IMR-90 (cell line): ENCODE measurements at places on chromosomes 3 and 15. TPM values are rescaled to one million over a fixed set of nuclear protein-coding genes. Genes with fewer than 3 reads are reported as not detected.

DNA sequence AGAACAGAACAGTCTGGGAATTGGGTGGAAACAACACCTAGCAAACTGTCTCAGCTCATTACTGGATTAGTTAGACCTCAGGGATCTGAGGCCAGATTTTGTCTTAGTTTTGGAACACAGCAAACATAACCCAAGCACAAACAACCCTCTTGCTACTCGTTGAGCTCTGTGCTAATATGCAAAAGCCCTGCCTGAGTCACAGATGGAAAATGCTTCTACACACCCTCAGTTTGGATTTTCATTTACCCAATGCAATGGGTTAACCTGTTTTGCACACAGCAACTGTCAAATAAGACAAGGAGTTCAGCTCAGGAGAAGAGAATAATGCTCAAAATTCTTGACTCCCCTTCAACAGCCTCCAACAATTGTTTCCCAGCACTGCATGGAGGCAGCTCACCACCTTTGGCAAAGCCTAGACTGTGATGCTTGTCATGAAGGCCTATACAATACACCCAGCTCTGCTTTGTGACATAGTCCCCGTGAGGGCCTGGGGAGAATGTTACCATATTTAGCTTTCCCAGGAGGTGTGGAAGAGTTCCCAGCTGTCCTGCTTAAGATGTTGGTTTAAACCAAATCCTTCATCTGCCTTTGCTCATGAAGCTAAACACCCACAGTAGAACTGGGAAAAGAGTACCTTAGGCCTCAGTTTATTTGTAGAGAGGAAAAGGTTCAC is 68.9 kb upstream of the MNS1 start:
- H3K27me3 ChIP-seq, result peaks cover 26% of the 10 kb centered on the region
- H3K36me3 ChIP-seq, result no peaks in the 10 kb centered on the region
- DNase-seq, result no peak
- H3K27ac ChIP-seq, result no peak overlapping the region
- no peak overlapping the region for H3K4me3 ChIP-seq
- H3K4me1 ChIP-seq, result no peaks in the 10 kb centered on the region

DNA sequence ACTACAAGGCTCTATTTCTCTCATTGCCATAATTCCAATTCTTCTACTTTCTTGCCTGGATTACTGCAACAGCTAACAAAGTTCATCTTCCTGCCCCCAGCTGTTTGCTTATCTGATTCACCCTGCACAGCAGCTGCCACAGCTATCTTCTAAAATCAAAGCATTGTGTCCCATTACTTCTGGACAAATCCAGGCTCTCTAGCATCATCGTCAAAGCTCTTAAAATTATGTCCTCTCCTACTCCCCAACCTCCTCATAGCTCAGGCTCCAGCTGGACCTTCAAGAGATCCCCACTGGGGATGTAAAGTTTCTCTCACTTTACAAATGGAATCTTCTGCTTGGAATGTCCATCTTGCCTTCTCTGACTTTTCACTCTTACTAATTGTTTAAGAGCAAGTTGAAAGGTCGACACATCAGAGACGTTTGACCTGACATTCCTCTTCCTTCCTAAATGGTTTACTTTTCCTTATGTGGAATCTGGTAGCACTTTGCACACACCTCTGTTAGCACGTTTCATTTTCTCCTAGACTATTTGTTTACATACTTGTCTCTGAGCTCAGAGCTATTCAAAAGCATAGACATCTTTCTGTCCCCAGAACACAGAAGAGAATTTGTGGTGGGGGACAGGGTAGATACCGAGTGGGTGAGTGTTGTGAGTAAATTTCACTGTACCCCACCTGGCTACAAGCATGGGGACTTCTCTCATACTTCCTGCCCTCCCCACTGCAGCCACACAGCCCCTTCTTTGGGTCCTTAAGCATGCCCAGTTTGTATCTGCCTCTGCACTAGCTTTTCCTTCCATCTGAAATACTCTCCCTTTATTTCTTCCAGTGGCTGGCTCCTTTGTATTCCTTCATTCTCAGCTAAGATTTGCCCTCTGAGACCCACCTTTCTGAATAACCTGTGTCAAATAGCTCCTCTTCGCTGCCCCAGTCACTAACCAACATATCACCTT is 77.9 kb downstream of the SERPINI1 start:
- DNase-seq, result no peak
- no peaks in the 10 kb centered on the region for H3K36me3 ChIP-seq
- H3K4me1 ChIP-seq, result peaks cover 2% of the 10 kb centered on the region; the same call in 1 of the 2 replicates
- H3K27ac ChIP-seq, result no peak overlapping the region
- H3K27me3 ChIP-seq, result no peaks in the 10 kb centered on the region
- no peak overlapping the region for H3K4me3 ChIP-seq

MEIS2 gene
- 50.3 and 71.3 TPM in 2 replicates for total RNA-seq

ATP10A gene
- total RNA-seq, result 12.8 and 13.8 TPM in 2 replicates

DNA sequence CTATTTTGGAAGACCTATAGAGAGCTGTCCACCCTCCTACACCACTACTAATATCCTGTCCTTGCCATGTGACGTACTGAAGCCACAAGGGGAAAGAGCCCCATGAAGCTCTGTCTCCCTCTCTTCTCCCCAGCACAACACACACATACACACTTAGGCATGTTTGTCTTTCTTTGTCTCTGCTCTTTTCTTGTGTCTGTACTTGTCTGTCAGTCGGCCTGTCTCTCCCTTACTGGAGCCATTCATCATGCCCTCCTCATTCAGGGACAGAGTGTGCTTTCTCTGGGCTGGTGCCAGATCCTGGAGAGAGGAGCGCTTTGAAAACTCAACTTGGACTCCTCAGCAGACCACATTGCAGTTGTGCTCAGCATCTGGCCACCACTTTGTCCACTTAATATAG is 47.6 kb downstream of the PSMD6 start:
- 0 out of 2 replicates have a peak overlapping the region, but pooled peaks have one; percentile 5 for H3K27ac ChIP-seq
- H3K4me3 ChIP-seq, result no peak overlapping the region
- H3K27me3 ChIP-seq, result no peaks in the 10 kb centered on the region

- no peak overlapping the region for H3K27ac ChIP-seq
- DNase-seq, result no peak
- H3K4me1 ChIP-seq, result no peaks in the 10 kb centered on the region
- H3K4me3 ChIP-seq, result no peak overlapping the region
- H3K36me3 ChIP-seq, result 0 out of 2 replicates have a peak, but pooled peaks cover 3% of the 10 kb centered on the region
Observed at GRCh38 chr3:17387108-17387507, 355.3 kb downstream of the TBC1D5 start.

DNA sequence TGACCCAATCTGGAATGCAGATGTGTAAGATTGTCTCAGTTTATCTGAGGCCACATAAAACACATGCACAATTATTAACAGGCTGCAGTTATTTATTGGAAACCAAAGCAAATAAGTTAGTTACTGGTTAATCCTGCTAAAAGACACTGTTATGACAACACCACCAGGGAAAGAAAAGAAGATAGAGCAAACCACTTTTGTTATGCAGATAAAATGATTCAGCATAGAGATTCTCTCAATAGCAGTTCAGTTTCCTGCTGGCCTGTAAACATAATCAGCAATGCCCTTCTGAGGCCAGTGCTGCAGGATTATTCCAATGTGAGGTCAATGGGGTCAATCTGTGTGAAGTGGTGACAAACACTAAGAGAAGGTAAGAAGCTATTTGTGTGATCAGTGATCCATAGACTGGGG is 244.4 kb downstream of the ZBTB20 start:
- peak; percentile 4 for DNase-seq
- H3K4me1 ChIP-seq, result peaks cover 2% of the 10 kb centered on the region; the same call in 1 of the 2 replicates
- H3K27me3 ChIP-seq, result no peaks in the 10 kb centered on the region
- H3K36me3 ChIP-seq, result no peaks in the 10 kb centered on the region

DNA sequence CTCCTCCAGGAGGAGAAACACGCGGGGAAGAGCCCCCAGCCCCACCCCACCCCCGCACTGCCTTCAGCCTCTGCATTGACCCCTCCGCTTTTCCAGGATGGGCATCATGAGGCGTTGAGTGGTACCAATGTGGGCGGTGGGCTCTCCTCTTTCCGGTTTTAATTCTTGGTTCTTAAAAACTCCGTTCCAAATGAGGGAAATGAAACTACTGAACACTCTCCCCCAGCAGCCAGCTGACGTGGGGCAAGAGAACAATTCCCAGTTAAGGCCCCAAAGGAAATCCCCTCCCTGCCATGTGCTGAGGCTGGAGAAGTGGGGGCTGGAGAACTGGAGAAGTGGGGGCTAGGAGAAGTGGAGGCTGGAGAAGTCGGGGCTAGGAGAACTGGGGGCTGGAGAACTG is 5.3 kb upstream of the NRROS start:
- H3K4me3 ChIP-seq, result no peak overlapping the region
- H3K27me3 ChIP-seq, result peaks cover 30% of the 10 kb centered on the region
- DNase-seq, result no peak
- H3K36me3 ChIP-seq, result no peaks in the 10 kb centered on the region

GRCh38 chr15:20352241-20353200 is 189.1 kb downstream of the GOLGA6L6 start:
- no peak overlapping the region for H3K27ac ChIP-seq
- no peaks in the 10 kb centered on the region for H3K4me1 ChIP-seq

DNA sequence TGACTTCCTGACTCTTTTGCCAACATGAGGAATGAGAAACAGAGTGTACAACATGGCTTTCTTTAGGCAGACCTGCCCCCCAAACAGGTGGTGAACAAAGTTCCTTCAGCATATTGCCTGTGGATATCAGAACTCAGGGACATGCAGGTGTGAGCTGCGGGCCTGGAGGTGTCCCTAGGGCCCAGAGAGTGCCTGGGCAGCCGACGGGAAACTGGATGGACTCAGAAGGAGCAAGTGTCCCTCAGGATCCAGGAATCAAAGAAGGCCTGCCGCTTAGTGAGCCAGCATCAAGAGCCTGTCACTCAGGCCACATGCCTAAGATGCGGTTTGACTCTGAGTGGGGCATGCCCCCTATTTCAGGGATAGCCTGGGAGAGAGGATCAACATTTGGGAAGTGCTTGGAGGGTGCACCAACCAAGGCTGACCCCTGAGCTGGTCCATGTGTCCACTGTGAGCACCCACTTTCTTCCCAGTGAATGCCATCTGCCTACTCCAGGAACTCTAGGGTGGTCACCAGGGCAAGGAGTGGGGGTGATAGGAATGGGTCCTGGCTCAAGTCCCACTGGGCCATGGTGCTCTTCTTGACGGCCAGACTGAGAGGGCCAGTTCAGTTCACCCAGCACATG is 16.1 kb upstream of the POLR2M start:
- H3K4me1 ChIP-seq, result no peaks in the 10 kb centered on the region
- no peak overlapping the region for H3K27ac ChIP-seq
- H3K36me3 ChIP-seq, result no peaks in the 10 kb centered on the region

GRCh38 chr3:59247402-59247841 is 197.6 kb upstream of the CFAP20DC start:
- no peak overlapping the region for H3K27ac ChIP-seq
- H3K4me3 ChIP-seq, result no peak overlapping the region
- DNase-seq, result peak; percentile 52
- no peaks in the 10 kb centered on the region for H3K27me3 ChIP-seq
- no peaks in the 10 kb centered on the region for H3K36me3 ChIP-seq
- peaks cover 17% of the 10 kb centered on the region for H3K4me1 ChIP-seq

GRCh38 chr3:113890256-113890900 is 51.8 kb downstream of the GRAMD1C start:
- no peaks in the 10 kb centered on the region for H3K36me3 ChIP-seq
- DNase-seq, result no peak
- H3K4me3 ChIP-seq, result no peak overlapping the region
- H3K4me1 ChIP-seq, result no peaks in the 10 kb centered on the region
- no peaks in the 10 kb centered on the region for H3K27me3 ChIP-seq
- H3K27ac ChIP-seq, result no peak overlapping the region

- no peaks in the 10 kb centered on the region for H3K27me3 ChIP-seq
- no peaks in the 10 kb centered on the region for H3K4me1 ChIP-seq
- H3K27ac ChIP-seq, result no peak overlapping the region
- H3K36me3 ChIP-seq, result no peaks in the 10 kb centered on the region
- H3K4me3 ChIP-seq, result no peak overlapping the region
- DNase-seq, result no peak
Observed at GRCh38 chr3:26406636-26407035, 215.9 kb upstream of the LRRC3B start.

GRCh38 chr3:57583544-57583943 is 13.6 kb downstream of the ARF4 start:
- H3K4me1 ChIP-seq, result peaks cover 4% of the 10 kb centered on the region
- H3K36me3 ChIP-seq, result peaks cover 32% of the 10 kb centered on the region
- no peak overlapping the region for H3K27ac ChIP-seq
- no peak overlapping the region for H3K4me3 ChIP-seq

- no peaks in the 10 kb centered on the region for H3K36me3 ChIP-seq
- H3K27me3 ChIP-seq, result peaks cover 8% of the 10 kb centered on the region
- H3K4me3 ChIP-seq, result no peak overlapping the region
Observed at GRCh38 chr15:90838139-90838538, 30.2 kb upstream of the FURIN start.

- H3K4me3 ChIP-seq, result no peak overlapping the region
- no peaks in the 10 kb centered on the region for H3K27me3 ChIP-seq
- DNase-seq, result no peak
- no peak overlapping the region for H3K27ac ChIP-seq
- no peaks in the 10 kb centered on the region for H3K36me3 ChIP-seq
Observed at GRCh38 chr3:192930577-192930976, 12.9 kb upstream of the MB21D2 start.

DNA sequence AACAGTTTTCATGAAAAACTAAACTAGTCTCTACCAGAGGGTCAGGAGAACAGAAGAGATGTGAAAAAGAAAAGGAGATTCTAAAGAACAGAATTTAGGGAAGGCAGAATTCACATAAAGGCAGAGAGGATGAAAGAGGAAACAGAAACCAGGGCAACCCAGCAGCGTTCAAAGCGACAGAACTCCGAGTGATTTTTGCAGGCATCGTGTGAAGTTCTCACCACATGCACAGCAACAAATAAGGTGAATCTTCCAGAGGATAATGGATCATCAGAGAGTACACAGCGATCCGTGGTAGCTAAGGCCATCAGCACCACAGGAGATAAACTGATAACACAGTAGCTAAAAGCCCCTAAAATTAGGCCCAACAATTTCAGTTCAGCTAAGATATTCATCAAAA is 250.8 kb upstream of the THBS1 start:
- peaks cover 2% of the 10 kb centered on the region; the same call in 1 of the 2 replicates for H3K4me1 ChIP-seq
- H3K4me3 ChIP-seq, result no peak overlapping the region
- DNase-seq, result no peak
- H3K36me3 ChIP-seq, result no peaks in the 10 kb centered on the region
- no peak overlapping the region for H3K27ac ChIP-seq

ZNF80 gene
- not detected in 2 replicates for total RNA-seq

GRCh38 chr3:134060561-134061385 is 31.0 kb upstream of the SLCO2A1 start:
- DNase-seq, result no peak
- H3K27ac ChIP-seq, result no peak overlapping the region
- H3K27me3 ChIP-seq, result no peaks in the 10 kb centered on the region; the same call in 1 of the 2 replicates
- H3K4me1 ChIP-seq, result peaks cover 44% of the 10 kb centered on the region
